ENCODE measurements at places on chromosomes 1 and 21.

DNA sequence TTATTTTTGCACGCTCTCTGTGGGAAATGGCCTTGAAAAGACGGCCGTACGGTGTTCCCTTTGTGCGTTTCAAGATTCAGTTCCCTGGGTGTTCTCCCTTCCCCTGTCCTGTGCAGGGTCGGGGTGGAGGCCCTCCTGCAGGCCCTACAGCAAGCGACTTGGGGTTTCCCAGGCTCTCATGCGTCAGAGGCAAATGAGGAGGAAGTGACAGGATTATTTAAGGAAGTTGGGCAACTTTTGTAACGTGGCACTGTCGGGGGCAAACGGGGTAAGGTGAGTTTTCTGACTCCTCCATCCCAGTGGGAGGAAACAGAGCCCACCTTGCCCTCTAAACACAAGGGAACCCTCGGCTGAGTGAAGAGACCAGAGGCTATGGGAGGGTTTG is 16.1 kb upstream of the AJAP1 start:
- DNase-seq: no peak

GRCh38 chr1:151868486-151868885 is 15.0 kb upstream of the THEM5 start:
- DNase-seq: no peak

DNA sequence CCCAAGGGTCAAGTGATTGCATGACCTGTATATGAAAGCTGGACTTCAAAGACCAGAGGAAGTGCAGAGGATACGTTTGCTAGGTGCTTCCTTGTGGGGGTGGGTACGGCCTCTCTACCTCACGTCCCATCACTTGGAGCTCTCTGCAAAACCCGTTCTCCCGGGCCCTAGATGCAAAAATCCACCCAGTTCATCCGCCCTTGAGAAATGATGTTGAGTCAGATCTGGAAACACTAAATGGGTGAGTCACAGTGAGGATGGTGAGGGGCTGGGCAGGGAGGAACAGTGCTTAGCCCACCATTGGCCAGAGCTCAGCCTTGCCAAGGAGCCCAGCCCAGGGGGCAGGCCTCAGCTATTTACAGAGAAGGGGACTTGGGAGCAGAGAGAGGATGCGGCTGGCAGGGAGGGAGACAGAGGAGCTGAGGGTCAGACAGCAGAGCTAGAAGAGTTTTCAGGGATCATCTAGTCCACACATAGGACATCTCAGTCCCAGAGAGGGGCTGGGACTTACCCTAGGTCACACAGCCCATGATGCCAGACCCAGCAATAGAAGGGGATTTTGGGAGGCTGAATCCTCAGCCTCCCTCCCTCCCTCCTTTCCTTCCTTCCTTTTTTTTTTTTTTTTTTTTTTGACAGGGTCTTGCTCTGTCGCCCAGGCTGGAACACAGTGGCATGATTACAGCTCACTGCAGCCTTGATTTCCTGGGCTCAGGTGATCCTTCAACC is 14.6 kb downstream of the ARHGEF10L start:
- no peak for DNase-seq

DNA sequence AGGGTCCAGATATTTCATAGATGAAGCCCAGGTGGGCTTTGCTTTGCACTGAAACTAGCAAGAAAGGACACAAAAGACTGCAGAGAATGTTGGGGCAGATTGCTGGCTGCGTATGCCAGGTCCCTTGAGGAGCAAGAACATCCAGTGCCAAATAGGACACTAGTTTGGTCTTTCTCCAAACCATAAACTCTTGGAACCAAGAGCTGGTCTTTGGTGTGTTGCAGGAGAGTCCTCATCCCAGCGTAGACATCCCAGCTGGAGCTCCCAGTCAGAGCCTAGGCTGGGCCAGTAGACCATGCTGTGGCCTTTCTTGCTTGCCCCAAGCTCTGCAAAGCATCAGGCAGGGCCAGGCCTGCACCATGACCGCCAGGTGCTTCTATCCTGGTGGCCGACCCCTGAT is 87.5 kb downstream of the ATP5PO start:
- DNase-seq: no peak

GRCh38 chr1:117359561-117360289 is 7.5 kb upstream of the MAN1A2 start:
- DNase-seq: no peak

GRCh38 chr1:172719694-172720138 is 60.8 kb downstream of the FASLG start:
- DNase-seq: no peak

- DNase-seq: no peak
Measured at GRCh38 chr1:171372418-171373084, 58.6 kb downstream of the FMO4 start.

- no peak for DNase-seq
Measured at GRCh38 chr1:171140401-171140800, 44.7 kb upstream of the FMO2 start.

DNA sequence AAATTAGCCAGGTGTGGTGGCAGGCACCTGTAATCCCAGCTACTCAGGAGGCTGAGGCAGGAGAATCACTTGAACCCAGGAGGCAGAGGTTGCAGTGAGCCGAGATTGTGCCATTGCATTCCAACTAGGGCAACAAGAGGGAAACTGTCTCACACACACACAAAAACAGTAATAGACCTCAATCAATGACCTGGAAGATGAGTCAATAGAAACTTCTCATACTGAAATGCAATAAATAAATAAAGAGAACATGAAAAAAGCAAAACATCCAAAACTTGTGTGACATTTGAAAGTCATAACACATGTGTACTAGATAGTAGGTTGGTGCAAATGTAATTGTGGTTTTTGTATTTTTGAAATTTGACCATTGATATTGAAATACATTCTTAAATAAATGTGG is 1338.5 kb downstream of the AMY1C start:
- no peak for DNase-seq

DNA sequence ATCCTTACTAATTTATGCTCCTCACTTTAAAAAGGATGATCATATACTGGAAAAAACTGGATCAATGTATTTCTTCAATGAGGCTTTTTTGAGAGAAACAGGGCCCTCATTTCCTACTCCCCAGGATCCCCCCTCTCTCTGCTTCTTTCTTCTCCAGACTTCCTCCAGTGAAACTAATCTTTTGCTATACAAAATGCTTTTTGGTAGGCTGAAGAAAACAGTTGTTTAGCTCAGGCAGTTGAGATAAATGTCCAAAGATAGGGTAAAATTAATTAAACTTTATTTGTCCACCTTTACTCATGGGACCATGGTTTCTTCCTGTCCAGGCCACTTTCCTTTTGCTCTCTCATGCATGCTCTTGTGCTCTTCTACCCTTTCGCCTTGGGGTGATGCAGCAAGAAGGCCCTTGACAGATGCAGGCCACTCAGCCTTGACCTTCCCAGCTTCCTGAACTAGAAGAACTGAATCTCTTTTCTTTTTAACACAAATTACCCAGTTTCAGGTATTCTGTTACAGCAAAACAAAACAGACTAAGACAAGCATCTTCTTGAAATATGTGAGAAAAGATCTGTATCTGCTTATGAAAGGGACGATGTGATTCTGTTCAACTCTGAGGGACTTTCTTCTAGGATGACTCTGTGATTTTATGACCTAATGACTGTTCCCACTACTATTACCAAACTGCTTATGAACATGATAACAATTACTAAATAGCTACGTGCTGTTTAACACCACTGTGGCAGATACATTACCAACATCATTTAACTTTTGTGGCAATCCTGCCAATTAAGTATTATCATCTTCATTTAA is 63.7 kb downstream of the NVL start:
- no peak for DNase-seq

GRCh38 chr1:247386687-247387086 is 29.3 kb upstream of the NLRP3 start:
- DNase-seq: no peak

- DNase-seq: no peak
Measured at GRCh38 chr1:70360321-70360720, 5.8 kb upstream of the ANKRD13C start.

GRCh38 chr1:227776331-227776771 is 39.1 kb upstream of the PRSS38 start:
- DNase-seq: no peak

- no peak for DNase-seq
Measured at GRCh38 chr21:34335316-34335715, 28.5 kb upstream of the KCNE2 start.

GRCh38 chr1:167054946-167055630 is 35.1 kb downstream of the GPA33 start:
- no peak for DNase-seq

GRCh38 chr1:101697072-101697471 is 299.7 kb downstream of the OLFM3 start:
- DNase-seq: no peak

GRCh38 chr1:30816211-30817076 is 58.9 kb upstream of the LAPTM5 start:
- DNase-seq: peak; percentile 91

- DNase-seq: no peak
Measured at GRCh38 chr1:216560527-216560926, 137.3 kb upstream of the USH2A start.

GRCh38 chr1:94998114-94998513 is 71.2 kb upstream of the CNN3 start:
- DNase-seq: no peak

DNA sequence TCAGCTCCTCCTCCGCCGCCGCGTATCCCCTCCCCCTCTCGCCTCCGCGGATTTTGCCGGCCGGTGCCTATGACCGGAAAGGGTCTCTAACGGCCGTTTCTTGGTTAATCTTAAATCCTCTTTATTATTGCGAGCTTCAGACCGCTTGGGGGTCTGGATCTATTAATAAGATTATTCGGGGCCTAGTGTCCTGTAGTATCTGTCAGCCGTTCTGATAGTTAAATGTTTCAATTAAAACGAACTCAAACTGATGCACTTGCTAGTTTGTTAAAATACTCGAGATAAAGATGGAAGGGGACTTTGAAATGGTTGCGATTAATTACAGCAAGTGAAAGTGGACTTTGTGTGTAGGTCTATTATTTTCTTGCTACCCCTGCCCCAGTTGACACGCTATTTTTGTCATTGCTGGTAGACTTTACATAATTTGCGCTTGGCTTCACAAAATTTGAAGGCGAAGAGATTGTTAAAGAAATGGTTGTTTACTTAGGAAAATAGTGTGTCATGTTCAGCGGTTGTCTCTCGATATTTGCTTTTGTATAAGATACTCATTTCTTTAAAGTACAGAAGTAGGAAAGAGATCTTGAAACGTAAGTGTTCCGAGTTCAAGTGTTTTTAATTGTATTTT is 779 bp downstream of the SON start:
- no peak for DNase-seq

GRCh38 chr21:43986544-43987451 is 25.3 kb upstream of the TRAPPC10 start:
- peak; percentile 48 for DNase-seq

All from caudate nucleus (tissue), 63 donors.